Activated gamma-delta T cell (primary cell): ENCODE measurements at places on chromosomes 2 and 18.

DNA sequence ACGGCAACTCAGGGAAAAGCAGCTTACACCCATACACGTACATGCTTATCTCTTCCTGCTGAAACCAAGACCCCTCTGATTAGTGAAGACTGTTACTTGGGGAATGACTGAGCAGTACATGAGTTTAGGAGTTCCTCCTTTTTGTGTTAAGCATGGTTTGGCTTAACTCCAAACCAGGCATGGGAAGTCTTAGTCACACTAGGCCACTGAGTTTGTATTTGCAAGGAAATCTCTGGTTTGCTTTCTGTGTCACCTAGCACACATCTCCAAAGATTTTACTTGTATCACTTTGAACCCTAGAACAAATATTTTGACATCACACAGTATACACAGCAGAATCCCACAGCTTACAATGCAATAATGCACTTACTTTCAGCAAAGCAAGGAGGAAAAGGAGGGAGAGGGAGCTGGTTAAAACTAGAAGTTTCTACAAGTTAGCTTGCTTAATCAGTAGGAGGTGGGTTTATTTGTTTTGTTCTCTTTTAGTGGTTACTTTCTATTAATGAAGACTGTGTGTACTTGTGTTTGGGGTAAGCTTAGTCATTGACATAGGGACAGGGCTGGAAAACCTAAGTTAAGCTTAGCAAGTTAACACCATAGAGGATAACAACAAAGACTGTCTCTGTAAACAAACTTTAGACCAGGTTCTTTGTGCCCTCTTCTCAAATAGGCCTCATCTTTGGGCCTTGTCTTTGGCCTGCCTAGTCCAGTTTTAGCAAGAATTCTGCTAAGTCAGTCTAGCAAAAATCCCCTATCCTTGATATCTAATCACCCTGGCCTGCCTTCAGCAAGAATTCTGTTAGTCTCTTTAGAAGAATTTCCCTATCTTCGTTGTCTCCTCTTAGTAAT, 219.4 kb downstream of the MREG start:
- no peak for DNase-seq

DNA sequence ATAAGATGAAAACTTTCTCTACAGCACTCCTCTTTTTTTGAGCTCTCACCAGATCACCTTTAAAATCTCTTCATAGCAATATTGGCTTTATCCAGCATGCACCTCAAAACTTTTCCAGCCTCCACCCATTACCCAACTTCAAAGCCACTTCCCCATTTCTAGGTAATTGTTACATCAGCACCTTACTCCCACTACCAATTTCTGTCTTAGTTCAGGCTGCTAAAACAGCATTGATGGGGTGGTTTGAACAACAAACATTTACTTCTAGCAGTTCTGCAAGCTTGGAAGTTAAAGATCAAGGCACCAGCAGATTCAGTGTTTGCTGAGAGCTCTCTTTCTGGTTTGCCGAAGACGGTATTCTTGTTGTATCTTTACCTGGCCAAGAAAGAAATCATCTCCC, 114.0 kb upstream of the SLC39A10 start:
- no peak for DNase-seq

GRCh38 chr2:66334237-66335029, 100.5 kb upstream of the MEIS1 start:
- no peak for DNase-seq

GRCh38 chr2:235733761-235734160, 239.9 kb downstream of the AGAP1 start:
- no peak for DNase-seq

- no peak for DNase-seq
Observed at GRCh38 chr2:60652832-60653340, 99.4 kb upstream of the BCL11A start.

DNA sequence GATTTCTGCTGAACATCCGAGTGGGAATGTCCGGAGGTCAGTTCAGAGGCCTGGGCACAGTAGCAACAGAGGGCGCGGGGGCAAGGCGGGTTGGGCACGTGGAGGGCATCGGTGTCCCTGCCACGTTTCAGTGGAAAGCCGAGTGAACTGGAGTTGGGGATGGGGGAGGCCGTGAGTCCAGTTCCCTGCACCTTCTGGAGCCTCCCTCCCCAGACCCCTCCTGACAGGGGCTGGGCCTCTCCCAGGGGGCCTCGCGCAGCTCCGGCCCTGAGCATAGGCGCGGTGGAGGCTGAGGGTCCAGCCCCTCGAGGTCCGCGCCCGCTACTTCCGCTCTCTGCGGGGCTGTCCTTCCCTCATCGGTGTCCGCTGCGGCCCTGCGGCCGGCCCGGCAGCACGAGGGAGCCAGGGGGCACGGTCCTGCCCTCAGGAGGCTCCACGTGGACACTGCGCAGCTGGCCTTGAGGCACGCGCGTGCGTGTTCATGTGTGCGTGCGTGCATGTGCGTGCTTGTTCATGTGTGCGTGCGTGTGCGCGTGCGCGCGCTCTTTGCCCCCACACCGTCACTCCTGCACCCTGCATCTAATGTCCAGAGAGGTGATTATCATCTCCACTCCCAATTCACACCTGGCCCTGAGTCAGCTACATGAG, 50.2 kb downstream of the PLEKHB2 start:
- no peak for DNase-seq
